ENCODE measurements at places on chromosomes 5 and 9.

GRCh38 chr5:66967102-66967501 is 229.5 kb downstream of the CD180 start:
- no peak for DNase-seq

- DNase-seq: no peak
Measured at GRCh38 chr5:35087991-35088390, 40.2 kb upstream of the AGXT2 start.

DNA sequence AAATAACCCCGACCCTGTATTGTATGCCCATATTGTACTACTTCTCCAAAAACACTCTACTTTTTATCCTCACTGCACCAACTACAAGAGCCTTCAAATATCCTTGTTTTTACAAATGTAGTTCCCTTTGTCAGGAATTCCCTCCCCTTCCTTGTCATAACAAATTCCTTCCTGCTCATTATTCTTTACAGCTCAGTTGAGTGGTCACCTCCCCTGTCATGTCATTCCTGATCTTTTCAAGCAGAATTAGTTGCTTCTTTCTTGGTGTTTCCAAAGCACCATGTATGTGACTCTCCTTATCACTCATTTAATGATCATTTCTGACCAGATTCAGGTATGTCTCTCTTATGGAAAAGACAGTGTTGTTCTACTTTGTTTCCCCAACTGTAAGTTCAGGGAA is 194.2 kb upstream of the SMC2 start:
- DNase-seq: no peak

DNA sequence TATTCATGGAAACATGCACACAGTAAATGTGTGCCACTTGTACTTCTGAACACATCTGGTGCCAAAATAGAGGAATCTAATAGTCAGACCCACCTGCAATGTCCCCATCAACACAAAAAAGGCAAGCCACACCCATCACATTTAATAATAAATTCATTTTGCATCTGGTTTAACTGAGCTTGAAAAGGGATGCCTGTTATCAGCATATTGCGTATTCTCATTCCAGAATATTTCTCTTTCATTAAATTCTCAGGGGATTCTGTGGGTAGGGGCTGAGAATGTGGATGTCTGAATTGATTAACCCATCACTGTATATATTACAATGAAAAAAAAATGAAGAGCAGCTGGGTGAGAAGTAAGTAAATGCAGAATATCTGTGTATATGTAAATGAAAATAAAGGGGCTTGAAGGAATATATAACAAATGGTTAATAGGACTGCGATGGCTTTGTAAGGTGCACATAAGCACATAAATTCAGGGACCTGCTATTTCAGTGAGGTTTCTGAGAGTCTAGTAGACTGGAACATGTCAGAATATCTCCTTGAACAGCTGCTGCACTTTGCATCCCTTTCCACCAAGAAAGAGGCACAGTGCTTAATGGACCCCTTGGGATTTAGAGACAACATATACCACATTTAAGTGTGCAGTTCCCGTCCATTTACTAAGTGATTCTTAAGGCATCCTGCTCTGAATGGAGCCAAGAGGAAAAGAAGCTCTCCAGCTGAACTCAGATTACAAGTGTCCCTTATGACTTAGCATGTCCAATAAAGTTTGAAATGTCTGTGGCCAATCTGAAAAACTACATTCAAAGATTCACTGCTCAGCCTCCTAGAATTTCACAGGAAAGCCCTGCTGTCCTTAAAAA is 104.1 kb upstream of the NIPBL start:
- no peak for DNase-seq

GRCh38 chr9:14062586-14063221 is 251.2 kb downstream of the NFIB start:
- DNase-seq: no peak

DNA sequence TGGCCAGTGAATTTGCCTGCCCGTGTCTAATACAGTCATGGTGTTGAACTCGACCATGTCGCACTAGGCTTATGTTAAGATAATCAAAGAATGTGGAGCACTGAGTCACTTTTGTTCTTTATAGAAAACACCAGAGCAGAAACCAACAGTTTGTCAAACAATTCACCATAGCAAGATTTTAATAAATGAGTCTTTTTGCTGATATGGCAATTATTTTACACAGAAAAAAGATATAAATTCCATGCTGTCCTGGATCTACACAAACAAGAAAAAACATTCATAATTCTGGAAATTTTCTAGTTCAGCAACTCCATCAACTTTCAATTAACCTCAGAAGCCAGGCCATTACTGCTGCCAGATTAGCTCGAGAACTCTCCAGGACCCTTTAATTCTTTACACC is 208.9 kb downstream of the ZNF608 start:
- DNase-seq: no peak

DNA sequence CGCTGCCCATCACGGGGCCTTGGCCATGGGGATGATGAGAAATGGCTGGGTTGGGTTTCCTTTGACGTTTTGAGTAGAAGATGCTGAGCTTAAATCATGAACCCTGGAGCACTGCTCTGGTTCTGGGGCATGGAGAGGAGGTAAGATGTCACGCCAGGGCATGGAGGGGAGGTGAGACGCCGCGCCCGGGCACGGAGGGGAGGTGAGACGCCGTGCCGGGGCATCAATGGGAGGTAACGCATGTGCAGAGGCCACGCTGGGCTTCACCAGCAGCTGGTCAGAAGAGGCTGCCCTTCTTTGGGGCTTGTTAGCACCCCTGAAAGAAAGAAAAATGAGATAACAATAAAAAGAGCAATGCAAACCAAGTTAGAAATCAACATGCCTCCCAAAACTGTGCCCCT is 322.5 kb upstream of the IRX4 start:
- DNase-seq: no peak

DNA sequence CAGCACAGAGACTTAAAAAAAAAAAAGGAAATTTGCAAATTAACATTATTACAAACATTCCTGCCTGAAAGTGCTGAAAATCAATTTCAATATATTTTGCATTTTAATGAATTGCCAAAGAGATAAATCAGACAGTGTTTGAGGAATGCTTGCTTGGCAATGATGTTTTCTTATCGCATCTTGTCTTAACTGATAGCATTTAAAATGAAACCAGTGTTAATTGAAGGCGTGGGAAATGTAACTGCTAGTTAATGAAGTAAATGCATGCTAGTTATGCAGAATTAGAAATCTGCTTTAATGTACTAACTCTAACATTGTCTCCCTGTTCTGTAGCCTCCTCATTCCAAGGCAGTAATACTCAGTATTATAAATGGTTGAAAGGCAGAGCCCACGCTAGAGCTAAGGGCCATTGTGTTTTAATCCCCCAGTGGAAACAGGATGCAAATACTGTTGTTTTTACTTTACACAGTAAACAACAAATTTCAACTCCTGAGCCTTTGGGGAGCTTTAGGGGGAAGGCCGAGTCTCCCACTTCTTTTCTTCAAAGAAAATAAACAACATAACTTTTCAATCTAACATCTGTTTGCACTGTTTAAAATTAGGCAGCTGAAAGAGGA is 586.9 kb downstream of the TLE4 start:
- no peak for DNase-seq

- no peak for DNase-seq
Measured at GRCh38 chr9:91954841-91955471, 4.9 kb upstream of the ROR2 start.

GRCh38 chr5:173515526-173515925 is 100.9 kb downstream of the BOD1 start:
- DNase-seq: no peak

GRCh38 chr9:7988644-7989280 is 189.2 kb upstream of the DMAC1 start:
- no peak for DNase-seq

GRCh38 chr9:136078498-136079011 is 16.5 kb downstream of the NACC2 start:
- no peak for DNase-seq

- DNase-seq: no peak
Measured at GRCh38 chr5:169695919-169696490, 58.9 kb downstream of the DOCK2 start.

DNA sequence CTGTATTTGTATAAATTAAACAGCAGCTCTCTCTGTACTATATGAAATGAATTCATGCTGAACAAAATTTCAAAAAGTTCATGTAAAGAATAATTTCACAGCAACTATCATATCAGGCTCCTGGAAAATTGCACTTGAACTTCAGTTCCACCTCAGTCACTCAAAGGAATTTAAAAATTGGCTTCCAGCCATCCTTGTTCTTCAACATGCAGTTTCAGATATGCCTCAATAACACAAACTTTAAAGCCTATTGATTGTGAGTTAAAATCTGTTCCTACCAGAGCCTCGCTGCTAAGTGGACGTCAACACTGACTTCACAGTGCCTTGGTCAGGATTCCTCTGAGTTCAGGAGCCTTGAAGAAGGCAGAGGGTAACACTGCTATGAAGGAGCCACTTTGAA is 418.7 kb upstream of the WWC1 start:
- DNase-seq: no peak

DNA sequence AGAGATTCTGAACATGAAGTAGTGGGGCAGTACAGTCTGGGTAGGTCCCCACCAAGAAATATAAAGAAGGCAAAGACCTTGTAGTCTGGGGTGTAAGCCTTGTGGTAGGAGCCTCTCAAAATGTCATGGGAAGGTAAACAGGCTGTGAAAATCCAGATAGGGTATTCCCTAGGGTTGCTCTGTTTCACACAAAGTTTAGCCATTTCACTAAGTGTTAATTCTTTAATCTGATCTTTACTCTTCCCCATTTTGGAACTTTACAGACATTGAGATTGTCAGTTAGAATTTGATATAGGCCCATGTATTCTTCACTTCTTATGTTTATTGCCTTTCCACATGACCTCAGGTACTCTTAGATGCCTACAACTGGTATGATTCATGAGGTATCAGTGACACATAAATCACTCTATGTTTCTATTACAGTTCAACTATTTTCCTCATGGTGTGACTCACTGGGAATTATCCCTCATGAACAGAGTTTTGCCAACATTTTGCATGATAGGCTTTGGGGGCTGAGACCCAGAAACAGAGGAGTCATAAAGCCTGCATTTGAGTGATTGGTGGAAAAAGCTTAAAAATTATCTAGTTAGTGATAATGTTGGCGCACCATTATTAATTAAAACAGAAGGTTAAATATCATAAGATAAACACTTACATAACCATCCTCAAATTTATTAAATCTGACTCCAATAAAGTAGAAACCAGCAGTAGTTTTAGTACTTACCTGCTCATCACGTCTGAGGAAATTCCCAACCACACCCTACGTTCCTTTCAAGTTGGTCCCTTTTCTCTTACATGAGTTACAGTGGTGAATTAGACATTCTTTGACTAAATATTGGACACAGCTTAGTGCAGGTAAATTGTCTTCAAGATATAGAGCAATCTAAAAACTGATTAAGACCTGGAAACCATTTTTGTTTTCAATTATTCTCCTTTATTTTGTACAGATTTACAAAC is 399.8 kb upstream of the MEF2C start:
- DNase-seq: no peak

- no peak for DNase-seq
Measured at GRCh38 chr5:68093455-68094159, 121.9 kb upstream of the PIK3R1 start.

GRCh38 chr5:39598661-39599248 is 174.0 kb upstream of the DAB2 start:
- no peak for DNase-seq

- DNase-seq: no peak
Measured at GRCh38 chr5:123263859-123264258, 159.3 kb downstream of the CEP120 start.

DNA sequence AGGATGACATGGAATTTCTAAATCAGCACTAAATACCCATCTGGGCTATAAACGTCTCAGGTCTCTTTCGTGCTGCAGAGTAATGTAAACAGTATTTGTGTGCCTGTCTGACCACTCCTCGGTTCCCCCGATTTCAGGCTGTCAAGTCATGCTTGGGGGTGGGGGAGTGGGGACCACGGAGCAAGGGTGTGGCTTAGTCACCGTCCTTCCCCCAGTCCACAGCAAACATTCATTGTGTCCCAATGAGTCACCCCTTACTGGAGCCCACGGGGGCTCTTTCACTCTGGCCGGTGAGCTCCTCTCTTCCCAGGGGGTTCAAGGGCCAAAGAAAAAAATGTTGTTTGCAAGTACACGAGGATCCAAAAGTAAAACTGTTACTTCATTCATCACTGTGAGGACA is 72.4 kb upstream of the ICE1 start:
- DNase-seq: no peak

GRCh38 chr9:396396-396795 is 181.7 kb downstream of the DOCK8 start:
- no peak for DNase-seq

DNA sequence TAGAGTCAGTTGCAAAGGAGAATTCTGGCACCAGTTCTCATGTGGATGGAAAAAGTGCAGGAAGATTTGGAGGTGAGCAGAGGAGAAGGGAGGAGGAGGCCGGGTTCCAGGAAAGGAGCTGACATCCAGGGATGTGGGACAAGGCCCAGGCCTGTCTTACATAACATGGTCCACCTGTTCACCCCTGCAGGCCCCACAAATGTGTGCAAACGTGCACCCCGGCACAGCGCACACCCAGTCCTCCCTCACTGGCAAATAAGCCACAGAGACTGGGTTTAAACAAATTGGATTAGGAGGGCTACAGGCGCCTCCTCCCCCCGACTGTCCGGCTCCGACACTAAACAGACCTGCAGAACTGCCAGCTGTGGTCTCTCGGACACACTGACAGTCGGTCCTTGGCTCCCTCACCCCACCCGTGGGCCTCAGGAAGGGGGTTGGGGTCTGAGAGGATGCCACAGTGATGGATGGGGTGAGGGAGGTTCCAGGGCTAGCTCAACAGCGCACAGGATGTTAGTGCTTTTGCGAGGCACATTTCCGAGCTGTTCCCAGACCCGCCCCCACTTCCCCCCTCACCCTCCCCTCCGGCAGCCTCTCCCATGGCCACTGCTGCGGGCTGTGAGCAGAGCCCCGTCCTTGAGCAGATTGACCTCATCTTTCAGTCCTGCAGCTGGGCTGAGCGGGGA is 43.4 kb upstream of the IL17B start:
- no peak for DNase-seq

DNA sequence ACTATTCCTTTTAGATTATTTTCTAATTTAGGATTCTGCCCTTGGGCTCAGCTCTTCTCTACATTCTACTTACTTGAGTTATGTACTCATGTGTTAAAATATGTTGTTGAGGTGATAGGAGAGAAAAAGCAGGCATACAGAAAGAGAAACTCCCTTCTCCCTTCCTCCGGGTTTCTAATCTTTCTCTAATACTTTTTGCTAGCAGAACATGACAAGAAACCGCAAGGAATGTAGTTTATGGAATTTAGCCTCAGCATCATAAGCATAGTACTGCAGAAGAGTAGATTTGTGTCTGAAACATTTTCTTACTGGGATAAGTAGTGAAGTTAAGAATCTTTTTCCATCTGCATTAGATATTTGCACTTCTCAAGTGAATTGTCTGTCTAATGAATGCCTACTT is 139.5 kb upstream of the CYLC2 start:
- DNase-seq: no peak

GRCh38 chr5:61371474-61371873 is 39.4 kb downstream of the ZSWIM6 start:
- no peak for DNase-seq

GRCh38 chr5:60248901-60249300 is 355.4 kb upstream of the PDE4D start:
- DNase-seq: no peak

DNA sequence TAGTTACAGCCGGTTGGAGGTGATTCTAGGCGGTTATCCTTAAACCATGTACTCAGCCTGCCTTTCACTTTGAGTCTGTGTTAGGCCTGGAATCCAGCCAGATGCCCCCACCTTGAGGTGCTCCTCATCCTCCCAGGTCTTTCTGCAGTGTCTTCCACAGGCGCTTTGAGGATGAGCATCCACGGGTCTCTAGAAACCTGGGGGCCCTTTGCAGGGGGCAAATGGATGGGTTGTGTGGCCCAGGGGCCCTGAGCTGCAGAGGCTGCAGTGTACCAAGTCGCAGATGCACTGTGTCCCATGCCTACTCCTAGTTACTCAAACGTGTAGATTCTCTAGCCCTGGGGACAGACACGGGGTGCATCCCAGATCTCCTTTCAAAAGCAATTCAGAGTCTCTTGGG is 242.1 kb upstream of the IRX1 start:
- no peak for DNase-seq

All from CD4-positive, alpha-beta T cell treated with Interleukin-10 for 1 hour (primary cell).